Fibroblast of skin of right quadriceps (primary cell): ENCODE measurements at places on chromosomes 16 and 17.

- DNase-seq, result peak; percentile 28
These were observed 498 bp upstream of the PLEKHG4 start for GRCh38 chr16:67278773-67279295.

GRCh38 chr17:29836643-29837042, 93.4 kb downstream of the SSH2 start:
- peak; percentile 73 for DNase-seq

DNA sequence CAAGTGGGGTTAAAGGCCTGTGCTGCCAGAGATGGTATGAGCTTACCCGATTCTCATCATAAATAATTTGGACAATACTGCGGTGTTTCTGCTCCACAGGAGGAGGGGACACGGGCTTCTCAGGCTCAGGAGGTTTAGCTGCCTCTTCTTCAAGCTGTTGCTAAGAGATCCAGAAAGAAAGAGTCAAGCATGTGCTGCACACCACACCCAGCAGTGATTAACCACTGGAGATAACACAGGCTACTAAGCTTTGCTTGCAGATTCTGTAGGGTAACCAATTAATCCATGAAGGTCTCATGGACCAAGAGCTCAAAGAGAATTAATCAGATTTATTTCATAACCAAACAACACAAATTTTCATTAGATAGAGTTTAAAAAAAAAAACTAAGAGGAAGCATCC, 56.6 kb downstream of the NCOR1 start:
- DNase-seq, result no peak

DNA sequence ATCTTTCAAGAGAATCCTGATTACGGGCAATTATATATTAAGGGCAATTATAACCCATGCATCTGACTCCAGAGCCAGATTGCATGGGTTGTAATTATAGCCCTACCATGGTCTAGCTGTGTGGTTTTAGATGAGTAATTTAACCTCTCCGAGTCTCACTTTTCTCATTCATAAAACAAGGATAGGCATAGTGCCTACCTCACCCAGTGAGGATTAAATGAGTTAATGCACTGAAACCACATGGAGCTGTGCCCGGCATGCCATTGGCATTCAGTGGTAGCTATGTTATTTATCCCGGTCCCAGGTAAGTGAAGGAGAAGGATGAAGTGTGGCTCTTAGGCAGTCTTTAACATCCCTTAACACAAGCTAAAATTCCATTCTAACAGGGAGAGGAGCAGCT, 6.3 kb downstream of the SNX20 start:
- no peak for DNase-seq

- peak; percentile 82 for DNase-seq
These were observed 65.7 kb downstream of the CENPV start for GRCh38 chr17:16287563-16288027.

DNA sequence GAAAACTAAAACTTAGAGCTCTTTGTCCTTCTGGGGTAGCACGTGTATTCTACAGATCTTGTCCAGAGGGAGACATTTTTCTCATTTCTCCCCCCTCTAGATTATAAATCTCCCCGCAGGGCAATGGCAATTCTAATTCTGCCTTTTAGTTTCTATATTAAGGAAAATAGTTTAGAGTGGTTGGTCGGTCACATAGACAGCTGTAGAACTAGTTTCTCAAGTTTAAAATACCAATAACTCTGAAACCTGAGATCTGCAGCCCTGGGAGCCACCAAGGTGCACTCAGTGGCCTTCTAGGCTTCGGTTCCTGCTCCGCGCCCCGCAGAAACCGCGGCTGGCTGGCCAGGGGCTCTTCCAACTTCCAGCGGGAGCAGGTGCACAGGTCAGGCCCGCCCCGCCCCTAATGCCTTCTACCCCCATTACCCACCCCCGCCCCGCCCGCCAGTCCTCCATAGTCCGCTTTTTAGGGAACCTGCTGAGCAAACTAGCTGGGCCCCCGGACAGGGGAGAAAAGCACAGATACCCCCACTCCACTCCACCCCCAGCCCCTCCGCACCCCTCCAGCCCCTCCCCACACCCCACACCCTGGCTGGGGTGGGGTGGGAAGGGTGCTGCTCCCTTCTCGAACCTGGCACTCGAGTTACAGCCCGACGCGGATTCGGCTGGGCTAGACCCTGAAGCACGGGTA, 431 bp downstream of the SLFN11 start:
- DNase-seq, result peak; percentile 13

DNA sequence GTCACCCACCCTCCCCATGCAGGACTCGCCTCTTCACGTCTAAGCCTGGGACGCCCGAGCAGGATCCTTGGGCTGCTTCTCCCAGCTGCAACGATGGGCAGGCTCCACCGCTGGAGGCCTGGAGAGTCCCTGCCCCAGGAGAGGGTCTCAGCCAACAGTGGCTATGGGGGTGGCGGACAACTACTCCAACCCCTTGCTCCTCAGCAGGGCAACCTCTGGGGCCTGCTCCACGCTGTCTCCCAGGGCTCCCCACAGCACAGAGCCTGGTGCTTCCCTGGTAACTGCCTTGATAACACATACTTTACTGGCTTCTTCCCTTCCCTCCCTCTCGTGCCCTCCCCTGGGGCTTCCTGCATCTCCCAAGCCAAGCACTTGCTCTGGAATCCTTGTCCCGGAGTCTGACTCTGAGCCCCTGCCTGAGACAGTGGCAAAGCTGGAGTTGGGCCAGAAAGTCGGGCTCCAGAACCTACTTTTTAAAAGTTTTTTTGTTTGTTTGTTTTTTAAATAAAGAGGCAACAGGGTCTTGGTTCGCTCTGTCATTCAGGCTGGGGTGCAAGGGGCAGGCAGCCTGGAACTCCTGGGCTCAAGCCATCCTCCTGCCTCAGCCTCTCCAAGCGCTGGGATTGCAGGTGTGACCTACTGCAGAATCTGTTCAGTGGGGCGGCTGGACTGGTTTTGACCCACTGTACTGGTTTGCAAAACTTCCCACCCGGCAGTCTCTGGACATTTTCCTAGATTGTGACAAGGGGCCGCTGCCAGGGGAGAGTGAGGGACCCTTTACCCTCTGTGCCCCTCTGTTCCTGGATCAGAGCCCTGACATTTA, 99.4 kb downstream of the TNFRSF13B start:
- DNase-seq, result no peak

DNA sequence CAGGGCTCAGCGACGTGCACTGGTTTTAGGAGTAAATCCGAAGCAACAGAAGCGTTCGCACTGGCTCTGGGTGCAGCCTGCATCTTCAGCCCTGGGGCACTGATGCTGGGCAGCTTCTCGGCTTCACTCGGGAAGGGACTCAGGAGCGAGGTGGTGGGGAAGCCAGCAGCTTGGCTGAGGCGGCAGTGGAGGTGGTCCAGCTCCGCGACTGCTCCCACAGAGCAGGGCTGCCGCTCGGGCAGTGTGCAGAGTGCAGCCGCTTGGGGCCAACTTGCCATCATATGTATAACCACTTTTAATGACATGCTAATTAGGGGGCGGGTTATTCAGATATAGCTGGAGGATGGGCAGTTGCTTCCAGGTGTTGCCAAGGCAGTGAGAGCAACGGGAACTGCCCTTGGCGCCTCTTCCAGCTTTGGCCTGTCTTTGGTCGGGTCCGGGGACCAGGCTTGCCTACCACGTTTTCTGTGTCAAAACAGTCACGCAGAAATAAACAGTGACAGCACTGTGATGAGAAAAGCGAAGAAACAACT, 26.7 kb downstream of the METRNL start:
- DNase-seq, result no peak

DNA sequence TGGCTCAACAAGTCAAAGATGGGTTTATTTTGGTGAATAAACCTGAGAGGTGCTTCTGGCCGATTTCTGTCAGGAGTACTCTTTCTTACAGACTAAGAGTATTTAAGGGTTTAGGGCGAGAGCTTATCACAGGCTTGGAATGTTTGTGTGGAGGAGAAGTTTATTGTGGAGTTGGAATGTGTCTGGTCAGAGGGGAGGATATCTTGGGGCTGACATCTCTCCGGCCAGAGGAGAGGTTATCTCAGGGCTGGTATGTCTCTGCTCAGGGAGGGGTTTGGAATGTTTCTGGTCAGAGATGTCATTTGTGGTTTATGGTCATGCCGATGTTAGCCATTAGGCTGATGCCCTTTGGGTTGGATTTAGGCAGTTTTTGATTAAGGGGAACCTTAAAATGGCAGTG, 236.4 kb upstream of the EEF2KMT start:
- no peak for DNase-seq

- no peak for DNase-seq
These were observed 47.1 kb downstream of the EPN2 start for GRCh38 chr17:19284005-19284959.

- DNase-seq, result no peak
These were observed 352.5 kb downstream of the FOXL1 start for GRCh38 chr16:86930663-86931373.

- DNase-seq, result no peak
These were observed 89.9 kb downstream of the SOCS1 start for GRCh38 chr16:11165894-11166665.

GRCh38 chr17:40951011-40951622, 13.7 kb upstream of the KRT23 start:
- DNase-seq, result no peak

DNA sequence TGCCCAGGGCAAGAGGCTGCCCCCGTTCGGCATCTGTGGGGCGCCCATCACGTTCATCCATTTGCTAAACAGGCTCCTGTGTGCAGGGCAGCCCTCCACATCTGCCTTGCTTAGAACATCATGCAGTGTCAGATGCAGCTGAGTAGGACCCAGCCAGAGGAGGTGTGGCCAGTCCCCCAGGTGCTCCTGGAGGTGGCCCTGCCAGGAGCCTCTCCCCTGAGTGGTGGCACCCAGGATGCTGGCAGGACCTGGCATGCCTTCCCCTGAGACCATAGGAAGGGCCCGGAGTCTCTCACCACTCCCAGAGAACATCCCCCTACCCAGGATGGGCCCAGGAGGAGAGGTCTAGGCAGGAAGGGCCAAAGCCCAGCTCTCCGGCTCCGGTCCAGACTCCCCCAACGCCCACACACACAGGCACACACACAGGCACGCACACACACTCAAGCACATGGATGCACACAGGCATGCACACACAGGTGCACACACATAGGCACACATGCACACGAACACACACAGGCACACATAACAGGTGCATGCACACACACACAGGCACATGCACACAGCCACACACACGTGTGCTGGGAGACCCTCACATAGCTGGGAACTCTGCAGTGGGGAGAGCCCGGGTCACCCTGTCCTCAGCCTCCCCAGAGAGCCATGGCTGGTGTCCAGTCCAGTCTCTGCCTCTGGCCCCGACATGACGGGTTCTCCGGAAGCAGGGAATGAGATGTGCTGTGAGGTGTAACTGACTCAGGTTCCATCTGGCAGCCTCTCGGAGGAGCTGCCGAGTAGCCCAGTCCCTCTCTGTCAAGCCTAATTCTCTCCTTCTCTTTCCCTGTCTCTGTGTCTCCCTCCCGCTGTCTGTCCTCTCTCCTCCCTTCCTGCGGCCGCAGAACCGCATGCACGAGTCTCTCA, 74.6 kb downstream of the AMFR start:
- DNase-seq, result no peak

GRCh38 chr16:55911616-55912015, 36.4 kb upstream of the CES5A start:
- DNase-seq, result no peak

GRCh38 chr17:48549914-48550501, 5.1 kb upstream of the HOXB2 start:
- no peak for DNase-seq

GRCh38 chr17:9150446-9151090, 129.3 kb downstream of the NTN1 start:
- peak; percentile 28 for DNase-seq

GRCh38 chr16:27579087-27579980, 29.4 kb downstream of the KATNIP start:
- DNase-seq, result peak; percentile 32

DNA sequence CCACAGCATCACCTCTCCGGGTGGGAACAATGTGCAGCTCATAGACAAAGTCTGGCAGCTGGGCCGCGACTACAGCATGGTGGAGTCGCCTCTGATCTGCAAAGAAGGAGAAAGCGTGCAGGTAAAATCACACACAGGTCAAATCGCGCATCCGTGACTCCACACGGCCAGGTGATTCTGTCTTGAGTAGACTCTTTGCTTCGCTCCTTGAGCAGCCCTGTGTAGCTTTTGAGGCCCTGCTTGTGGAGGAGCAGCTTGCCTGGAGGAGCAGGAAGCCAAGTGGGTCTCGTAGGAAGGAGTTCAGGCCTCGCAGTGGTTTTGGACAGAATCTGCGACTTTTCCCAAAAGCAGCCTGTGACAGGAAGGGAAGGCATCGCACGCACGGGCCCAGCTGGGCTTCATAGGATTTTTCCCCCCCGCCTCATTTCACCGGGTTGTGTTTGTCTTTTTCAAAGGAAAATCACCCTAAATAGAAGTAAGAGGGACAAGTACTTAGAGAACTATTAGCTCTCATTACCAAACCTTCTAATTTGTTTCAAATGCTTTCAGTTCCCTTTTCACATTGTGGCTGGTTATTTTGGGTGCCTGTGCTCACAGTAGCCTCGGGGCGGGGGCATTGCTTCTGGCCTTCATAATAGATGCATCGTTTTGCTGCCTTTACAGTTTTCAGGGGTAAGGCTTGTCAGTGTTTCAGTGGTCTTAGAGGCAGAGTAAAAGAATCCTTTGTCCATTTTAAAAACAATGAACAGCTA, 71.5 kb downstream of the SEC14L1 start:
- no peak for DNase-seq

DNA sequence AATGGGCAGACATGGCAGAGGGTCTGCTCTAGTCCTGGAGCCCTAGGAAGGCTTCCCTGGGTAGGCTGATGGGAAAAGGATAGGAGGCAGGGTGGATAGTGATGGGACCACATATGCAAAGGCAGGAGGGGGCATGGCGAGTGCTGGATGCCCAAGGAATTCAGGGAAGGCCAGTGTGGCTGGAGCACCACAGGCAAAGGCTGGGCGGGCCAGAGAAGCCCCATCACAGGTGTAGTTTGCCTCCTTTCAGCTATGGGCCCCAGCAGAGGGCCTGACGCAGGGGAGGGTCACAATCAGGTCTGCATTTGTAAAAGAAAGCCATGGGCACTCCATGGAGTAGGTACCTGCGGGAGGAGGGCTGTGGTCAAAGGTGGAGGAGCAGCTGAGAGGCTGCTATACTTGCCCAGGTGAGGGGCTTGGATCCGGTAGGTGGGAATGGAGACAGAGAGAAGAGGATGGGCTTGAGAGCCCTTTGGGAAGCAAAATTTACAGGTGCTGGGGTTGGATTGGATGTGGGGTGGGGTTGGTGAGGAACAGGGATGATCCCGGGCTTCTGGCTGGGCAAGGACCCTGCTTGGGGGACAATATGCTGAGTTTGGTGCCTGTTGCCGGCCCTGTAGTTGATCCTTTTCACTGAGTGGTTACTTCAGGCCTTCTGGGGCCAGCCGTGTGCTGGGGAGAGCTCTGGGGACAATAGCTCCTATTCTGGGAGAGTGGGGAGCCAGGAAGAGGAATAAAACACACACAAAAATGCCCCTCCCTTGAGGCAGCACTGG, 6.5 kb upstream of the COL1A1 start:
- no peak for DNase-seq

DNA sequence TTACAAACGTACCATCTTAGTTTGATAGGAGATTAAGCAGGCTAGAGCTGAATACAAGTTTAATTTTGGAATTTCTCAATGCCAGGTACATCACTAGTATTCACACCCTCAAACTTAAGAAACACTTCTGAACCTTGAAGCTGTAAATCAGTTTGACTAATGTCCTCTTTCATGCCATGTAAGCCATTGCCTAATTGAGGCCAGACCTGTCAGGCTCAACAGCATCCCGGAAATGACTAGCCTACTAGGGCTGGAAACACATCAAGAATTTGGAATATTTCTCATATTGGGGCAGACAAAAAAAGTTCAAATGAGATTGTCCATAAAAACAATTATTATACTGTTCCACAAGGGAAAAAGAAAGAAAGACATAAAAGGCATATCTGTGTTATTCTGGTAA, 1.7 kb downstream of the USP32 start:
- DNase-seq, result peak; percentile 86

GRCh38 chr17:76848670-76849069, 19.5 kb upstream of the MGAT5B start:
- no peak for DNase-seq
